ENCODE measurements at places on chromosomes 4 and X. TPM values are rescaled to one million over a fixed set of nuclear protein-coding genes. Genes with fewer than 3 reads are reported as not detected.

The MAGEA8 gene
- not detected for total RNA-seq

The C1QTNF7 gene
- total RNA-seq, result not detected

The XPNPEP2 gene
- total RNA-seq, result not detected

The RPL39 gene
- 7,919 TPM for total RNA-seq

The SCD5 gene
- 3.8 TPM for total RNA-seq

The AWAT1 gene
- not detected for total RNA-seq

The CT47A1 gene
- total RNA-seq, result not detected

The MND1 gene
- 4.0 TPM for total RNA-seq

The EXOC1L gene
- not detected for total RNA-seq

The SPANXN5 gene
- not detected for total RNA-seq

The SATL1 gene
- not detected for total RNA-seq

The MEPE gene
- total RNA-seq, result not detected
